ENCODE measurements at places on chromosomes 2 and 18.

- no peak for DNase-seq
These were observed 181.7 kb upstream of the VRK2 start for GRCh38 chr2:57864926-57865325.

GRCh38 chr18:62876111-62876510 lies 160.8 kb downstream of the PHLPP1 start:
- DNase-seq: no peak

DNA sequence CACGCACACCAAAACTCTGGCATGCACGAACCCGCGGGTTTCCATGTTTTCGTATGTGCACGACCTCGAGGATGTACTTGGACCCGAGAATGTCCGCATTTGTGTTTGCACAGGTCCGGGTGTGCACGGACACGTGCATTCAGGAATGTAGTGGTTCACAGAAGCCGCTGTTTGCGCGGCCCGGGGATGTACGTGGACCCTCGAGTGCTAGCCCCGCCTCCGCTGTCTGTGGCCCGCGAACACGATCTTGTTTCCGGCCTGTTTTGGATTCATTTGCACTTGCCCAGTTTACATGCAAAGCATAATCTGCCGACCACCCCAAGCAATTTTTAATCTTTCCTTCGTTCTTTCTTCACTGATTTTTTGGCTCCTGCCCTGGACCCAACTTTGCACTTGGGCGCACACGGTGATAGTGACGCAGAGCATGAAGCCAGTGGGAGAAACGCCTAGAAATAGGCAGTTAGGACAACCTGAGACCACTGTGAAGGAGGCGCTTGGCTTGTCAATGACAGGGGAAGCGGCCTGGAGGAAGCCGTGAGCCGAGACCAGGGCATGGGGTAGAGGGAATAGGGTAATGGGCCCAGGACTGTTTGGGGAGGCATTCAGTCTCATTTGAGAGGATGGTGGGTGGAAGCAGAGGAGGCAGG lies 45.4 kb upstream of the PTMA start:
- DNase-seq: no peak

- no peak for DNase-seq
These were observed 55.3 kb downstream of the VWA3B start for GRCh38 chr2:98142106-98142791.

DNA sequence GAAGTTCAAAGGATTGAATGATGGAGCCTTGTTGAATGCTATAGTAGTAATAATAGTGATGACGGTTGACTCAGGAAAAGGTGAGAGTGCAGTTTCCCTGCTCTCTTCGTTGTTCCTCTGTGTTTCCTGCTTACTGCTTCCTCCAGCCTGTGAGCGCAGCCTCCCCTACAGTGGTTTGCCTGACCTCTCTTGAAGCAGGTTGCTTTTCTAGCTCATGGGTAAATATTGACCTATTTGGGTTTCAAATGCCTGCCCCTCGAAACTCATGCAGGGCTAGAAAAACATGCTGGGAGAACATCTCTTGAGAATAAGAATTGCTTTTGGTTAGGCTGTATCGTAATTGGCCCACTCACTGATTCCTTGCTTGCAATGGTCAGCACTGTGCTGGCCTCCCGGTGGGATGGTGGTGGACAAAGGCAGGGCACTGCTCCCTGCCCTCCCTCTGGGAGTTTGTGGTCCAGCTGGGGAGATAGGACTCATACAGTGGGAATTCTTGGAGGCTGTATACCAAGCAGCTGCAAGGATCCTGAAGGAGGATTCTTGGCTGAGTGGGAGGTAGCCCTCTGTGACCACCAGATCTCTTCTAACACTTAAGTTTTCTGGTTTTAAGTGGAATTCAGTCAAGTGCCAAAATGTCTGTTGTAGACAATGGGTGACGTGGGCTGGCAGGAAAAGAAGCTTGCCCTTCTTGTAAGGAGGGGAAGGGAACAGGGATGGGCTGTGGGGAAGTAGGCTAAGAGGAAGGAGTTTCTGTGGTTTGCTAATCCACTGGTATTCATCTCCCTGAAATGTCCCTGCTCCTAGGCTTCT lies 5.4 kb upstream of the RNF181 start:
- DNase-seq: no peak

GRCh38 chr18:32730620-32731091 lies 42.2 kb downstream of the KLHL14 start:
- DNase-seq: no peak

Measured in putamen (tissue), 1 donor.